A172 (cell line): ENCODE measurements at places on chromosomes 6 and 20. TPM values are rescaled to one million over a fixed set of nuclear protein-coding genes. Genes with fewer than 3 reads are reported as not detected.
A peak's percentile ranks its signal among the peaks of the same experiment; 100 is the strongest.

GRCh38 chr20:1203630-1204029, 376 bp downstream of the C20orf202 start:
- DNase-seq = no peak

- DNase-seq = no peak
Measured at GRCh38 chr6:39114388-39114703, 640 bp downstream of the SAYSD1 start.

DNA sequence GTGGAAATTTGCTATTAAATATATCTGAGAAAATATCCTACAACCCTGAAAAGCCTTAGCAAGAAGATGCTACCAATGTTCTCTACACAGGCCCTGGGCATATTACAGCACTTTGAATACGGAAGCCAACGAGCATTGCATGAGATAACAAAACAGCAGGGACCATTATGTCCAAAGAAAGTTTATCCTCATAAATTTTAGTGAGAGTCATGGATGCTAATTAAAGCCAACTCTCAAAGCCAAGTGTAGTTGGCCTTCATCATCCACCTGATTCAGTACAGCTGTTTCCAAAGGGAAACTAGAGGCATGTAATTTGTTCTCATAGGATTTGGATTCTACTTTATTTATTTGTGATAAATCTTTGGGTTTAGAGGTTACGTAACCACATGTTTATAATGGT, 564.8 kb downstream of the RFPL4B start:
- peak; percentile 32 for DNase-seq

- DNase-seq = peak; percentile 52
Measured at GRCh38 chr6:100346203-100346602, 118.5 kb downstream of the SIM1 start.

DNA sequence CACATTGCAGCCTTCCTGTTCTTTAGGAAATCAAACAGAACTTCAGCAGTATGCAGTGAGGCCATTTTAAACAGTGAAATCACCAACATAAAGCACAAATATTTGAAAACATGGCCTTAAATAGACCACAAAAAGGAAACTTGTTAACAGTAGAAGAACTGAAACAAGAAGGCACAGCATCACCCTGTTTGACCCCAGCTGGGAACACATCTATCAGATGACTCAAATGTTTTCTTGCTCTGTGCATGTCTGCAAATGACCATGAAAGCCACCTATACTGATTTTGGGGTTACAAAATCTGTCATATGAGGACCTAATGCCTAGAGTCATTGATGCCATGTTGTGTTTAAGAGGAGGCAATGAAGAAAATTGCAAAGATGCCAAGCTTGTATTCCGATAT, 123.8 kb upstream of the ADGRF1 start:
- no peak for DNase-seq

DNA sequence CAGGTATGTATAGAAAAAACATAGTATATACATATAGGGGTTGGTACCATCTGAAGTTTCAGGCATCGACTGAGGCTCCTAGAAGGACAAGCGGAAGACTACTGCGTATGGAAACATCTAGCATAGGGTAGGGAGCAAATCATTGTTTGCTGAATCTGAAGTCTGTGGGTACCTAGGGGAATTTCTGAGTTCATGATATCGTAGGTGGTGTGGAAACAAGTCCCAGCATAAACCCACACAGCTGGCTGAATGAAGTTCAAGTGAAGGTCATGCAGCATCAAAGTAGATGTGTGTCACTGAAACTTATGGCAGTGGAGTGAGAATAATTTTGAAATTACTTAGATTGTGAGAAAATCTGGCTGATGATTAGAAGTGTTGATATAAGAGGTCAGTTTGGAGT, 39.4 kb downstream of the MAP7 start:
- DNase-seq = no peak

The OOEP gene
- total RNA-seq = not detected in 2 replicates

The GHRH gene
- total RNA-seq = not detected in 2 replicates
